ENCODE measurements at places on chromosomes 16 and 17. TPM values are rescaled to one million over a fixed set of nuclear protein-coding genes. Genes with fewer than 3 reads are reported as not detected.

DNA sequence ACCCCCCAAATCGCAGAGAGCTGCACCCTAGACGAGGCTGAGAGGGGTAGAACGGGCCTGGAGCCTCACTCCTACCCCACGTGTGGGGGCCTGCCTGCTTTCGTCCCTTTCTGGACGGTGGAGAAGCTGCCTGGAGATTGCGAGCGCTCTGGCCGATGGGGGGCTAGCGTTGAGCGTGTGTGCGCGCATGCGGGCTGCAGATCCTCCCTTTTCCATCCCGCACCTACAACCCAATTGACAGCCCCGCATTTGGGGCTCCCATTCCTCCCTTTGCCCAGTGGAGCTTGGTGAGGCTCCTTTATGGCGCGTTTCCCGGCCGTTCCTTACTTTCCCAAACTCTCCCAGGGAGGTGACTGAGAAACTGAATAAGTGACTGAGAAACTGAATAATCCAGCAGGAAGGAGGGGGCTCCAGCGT is 907 bp upstream of the ESRP2 start:
- DNase-seq = no peak

GRCh38 chr17:57009737-57010445 is 32.0 kb downstream of the SCPEP1 start:
- DNase-seq = no peak

DNA sequence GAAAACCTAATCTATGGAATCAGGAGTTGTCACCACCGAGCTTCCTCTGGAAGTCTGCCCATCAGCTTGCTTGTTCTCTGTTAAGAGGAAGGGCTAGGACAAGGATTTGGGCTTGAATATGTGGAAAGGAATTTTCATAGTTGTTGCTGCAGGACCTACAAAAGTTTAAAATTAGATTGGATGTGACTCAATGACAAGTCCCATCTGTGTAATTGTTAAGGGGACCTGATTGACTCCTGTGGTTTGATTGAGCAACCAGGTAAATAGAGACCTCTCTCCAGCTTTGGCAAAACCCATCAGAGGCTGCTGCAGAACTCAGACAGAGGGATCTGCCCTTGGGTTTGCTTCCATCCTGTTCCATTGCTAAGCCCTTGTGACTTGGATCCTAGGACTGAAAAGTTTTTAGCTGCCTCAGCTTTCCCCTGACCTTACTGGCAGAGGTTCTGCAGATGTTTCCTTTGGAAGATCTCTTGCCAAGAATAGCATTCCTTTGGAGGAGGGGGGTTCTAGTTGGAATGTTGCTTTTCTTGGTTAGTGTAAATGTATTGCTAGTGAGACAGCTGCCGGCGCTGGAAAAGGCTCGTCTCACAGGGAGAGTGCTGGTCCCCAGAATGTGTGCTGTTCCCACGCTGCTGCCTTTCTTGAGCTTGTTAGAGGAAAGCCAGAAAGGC is 50.0 kb downstream of the SF3B3 start:
- peak; percentile 79 for DNase-seq

- no peak for DNase-seq
Measured at GRCh38 chr17:43770957-43771356, 7.8 kb downstream of the DUSP3 start.

- peak; percentile 70 for DNase-seq
Measured at GRCh38 chr17:82213251-82214011, 789 bp upstream of the CCDC57 start.

DNA sequence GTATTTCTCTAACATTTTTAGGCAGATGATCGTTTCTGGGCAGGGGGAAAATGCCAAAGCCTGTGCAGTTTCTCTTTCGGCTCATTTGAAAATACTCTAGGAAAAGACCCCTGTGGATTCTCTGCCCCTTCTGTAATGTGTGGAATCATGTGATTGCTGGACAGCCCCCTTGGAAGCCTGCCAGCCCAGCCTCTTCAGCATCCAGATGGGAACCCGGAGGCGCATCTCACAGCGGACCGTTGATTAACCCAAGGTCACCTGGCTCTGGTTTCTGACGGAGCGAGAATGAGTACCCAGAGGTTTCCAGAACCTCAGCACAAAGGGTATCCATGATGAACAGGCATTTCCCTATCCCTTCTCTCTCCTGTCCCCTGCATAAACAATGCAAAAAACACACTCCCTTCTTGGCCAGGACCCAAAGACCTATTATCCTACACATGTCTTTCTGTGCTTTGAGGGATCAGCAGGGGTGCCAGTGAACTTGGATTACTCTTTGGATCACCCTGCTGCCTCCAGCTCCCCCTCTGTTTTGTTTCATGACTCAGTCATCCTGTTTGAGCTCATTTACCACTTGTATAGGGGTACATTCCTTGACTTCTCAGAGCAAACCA is 957.1 kb upstream of the RBFOX1 start:
- DNase-seq = no peak

SYNGR3 gene
- total RNA-seq = 0.62 TPM

GRCh38 chr16:24906901-24907300 is 61.1 kb downstream of the SLC5A11 start:
- no peak for DNase-seq

DNA sequence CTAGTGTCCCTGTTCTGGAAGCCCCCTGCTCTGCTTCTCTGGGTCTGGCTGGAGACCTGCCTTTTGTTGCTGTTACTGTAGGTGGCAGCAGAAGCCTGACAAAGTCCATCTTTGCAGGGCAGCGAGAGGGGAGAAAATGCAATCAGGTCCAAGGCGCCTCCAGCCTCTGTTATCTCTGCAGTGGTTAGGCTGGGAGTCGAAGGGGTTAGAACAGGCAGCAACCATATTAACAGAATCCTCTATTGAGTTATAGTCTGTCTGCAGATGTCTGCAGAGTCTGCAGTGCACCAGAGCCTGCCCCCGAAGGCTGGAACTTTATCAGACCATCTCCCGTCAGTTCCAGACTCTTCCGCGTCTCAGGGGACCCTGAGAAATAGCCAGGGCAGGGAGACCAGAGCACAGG is 404.9 kb upstream of the EEF2KMT start:
- no peak for DNase-seq

IFT20 gene
- 11.6 TPM for total RNA-seq

GRCh38 chr17:50947782-50948543 is 81.8 kb upstream of the TOB1 start:
- peak; percentile 82 for DNase-seq

DNA sequence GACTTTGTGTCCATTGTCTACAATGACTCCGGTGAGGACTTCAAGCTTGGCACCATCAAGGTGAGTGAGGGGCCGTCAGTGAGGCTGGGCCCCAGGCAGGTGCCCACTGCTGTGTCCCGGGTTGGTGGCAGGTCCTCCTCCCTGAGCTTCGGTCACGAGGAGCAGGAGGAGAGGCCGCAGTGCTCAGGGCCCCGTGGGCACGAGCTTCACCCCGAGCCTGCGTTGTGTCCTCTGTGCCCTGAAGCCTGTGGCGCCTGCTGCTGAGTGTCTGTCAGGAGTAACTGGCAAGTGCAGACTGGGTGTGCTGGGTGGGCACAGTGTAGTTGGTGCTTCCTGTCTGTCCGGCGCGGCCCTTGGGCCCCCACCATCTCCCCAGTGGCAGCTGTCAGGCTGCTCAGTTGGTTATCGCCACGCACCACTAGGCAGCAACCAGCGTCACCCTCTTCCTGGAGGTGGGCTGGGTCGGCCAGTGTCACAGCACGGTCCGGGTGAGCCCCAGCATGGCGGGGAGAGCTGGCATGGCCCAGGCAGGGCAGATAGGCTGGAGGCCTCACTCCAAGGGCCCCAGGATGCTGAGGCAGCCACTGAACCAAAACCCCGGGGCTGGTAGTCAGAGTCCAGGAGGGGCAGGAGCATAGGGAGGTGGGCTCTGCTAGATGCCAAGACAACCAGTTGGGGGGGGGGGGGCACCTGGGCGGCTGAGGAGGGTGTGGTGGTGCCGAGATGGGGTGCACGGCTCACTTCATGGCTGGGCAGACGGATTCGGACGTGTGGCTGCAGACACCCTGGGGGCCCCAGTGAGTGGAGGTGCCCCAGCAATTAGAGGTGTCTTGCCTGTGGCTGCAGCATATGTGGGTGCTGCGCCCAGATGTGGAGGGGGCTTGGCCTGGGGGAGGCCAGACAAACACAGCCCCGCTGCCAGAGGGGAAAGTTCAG is 39.3 kb downstream of the TSC2 start:
- DNase-seq = no peak

GRCh38 chr17:15364615-15365014 is 23.2 kb upstream of the TEKT3 start:
- DNase-seq = no peak

DNA sequence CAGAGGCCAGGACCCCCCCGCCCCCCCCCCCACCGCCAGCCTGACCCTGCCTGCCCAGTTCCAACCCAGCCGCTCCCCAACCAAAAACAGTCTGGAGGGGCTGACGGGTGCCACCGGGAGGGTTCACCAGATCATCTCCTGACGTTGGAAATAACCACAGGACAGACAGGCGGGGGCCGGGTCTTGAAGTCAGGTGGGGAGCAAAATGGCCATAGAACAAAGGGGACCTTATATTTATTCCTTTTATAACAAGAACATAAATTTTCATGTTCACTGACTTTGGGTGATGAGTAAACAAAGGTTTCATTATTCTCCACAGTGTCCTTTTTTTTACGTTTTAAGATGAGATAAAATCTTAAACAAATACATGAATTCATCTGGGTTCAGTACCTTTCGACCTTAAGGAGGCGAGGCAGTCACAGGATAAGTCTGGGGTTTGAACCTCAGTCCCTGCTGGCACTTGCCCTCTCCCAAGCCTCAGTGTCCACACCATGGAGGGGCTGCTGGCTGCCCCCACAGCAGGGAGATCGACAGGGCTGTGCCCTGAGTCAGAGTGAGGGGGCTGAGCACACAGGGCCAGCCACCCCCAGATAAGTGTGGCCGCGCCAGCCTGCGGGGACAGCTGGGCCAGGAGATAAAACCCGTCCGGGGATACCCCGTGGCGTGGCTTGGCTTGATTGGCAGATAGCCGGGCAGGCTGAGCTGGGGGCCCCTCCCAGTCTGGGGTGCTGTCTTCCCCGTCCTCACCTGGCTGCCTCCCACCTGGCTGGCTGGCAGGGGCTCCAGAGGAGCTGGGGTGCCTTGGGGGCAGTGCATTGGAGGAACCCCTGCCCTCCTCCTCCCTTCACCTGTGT is 15.0 kb downstream of the SLC7A5 start:
- DNase-seq = no peak

DNA sequence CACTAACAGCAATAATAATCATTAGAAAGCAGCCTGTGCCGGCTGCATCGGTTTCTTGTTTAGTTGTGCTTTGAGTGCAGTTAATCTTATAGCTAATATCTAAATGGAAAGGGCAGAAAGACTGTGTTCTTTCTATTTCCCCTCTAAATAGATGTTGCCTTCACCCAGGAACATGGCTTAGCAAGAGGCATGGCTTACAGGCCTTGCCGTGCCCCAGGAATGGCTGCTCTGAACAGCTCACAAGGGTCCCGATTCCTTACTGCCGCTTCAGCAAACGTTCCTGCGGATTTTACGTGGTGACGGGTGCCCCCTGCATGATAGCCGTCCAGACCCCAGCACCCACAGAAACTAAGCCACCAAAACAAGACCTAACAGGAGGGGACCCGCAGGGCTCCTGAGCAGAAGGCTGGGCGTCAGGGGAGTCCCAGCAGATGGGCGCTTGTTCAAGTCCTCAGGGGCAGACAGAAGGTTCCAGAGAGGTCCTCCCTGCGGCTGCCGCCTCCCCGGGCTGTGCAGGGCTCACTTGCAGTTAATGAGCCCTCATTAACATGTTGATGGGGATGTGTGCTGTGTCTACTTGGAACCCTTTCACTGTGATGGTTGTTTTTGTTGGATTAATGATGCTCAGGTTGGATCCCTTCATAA is 52.5 kb upstream of the ENPP7 start:
- DNase-seq = no peak

- DNase-seq = no peak
Measured at GRCh38 chr17:58092101-58092796, 9.0 kb downstream of the DYNLL2 start.

GRCh38 chr16:48081656-48082055 is 74.1 kb downstream of the ABCC12 start:
- DNase-seq = no peak

ASB16 gene
- total RNA-seq = 14.5 TPM

SDR42E2 gene
- not detected for total RNA-seq

DNA sequence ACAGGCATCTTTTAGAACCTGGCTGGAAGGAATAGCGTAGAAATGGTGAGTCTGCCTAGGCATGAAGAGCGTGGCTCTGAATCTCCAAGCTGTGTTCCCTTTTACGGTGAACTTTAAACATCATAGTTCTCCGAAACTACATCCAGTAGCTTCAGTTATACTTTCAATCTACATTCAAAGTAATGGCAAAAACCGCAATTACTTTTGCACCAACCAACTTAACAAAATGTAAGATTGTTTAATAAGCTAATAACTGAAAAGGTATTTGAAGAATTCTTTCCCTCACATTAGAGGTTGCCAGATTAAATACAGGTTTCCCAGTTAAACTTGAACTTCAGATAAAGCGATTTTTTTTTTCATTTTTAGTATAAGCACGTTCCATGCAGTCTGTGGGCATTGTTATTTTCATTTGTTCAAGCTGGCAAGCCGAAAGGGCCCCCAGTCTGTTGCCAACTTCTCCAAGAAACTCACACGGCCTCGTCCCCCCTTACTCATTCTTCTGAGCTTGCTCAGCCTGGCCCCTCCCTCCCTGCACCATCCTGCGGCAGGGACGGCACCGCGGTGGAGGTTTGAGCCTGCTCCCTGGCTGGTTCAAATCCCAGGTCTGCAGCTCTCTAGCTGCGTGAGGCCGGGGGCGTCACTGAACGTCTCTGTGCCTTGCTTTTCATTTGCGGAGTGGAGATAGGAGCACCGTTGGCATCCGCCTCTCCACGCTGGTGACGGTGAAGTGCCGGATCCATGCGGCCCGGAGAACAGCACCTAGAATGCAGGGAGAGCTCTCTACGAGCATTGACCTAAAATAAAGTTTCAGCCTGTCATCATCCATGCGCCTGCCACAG is 3.5 kb upstream of the MTHFSD start:
- no peak for DNase-seq

TBC1D3G gene
- total RNA-seq = not detected

C16orf54 gene
- total RNA-seq = 0.73 TPM

MYH1 gene
- total RNA-seq = not detected

DNA sequence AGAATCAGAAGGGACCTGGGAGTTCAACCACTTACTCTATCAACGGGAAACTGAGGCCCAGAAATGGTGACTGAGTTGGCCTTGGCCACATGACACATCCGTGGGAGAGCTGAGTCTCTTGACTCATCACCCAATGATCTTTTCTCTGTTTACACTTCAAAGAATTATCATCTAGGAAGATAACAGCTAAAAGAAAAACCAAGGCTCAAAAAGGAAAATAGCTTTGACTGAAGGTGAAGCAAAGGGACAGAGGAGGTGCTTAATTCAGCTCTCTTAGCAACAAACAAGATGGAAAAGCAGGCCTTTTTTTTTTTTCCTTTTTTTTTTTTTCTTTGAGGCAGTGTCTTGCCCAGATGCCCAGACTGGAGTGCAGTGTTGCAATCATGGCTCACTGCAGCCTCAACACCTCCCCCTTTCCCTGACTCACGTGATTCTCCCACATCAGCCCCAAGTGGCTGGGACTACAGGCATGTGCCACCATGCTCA is 16.7 kb downstream of the ERCC4 start:
- no peak for DNase-seq

TBC1D3I gene
- total RNA-seq = not detected

DNA sequence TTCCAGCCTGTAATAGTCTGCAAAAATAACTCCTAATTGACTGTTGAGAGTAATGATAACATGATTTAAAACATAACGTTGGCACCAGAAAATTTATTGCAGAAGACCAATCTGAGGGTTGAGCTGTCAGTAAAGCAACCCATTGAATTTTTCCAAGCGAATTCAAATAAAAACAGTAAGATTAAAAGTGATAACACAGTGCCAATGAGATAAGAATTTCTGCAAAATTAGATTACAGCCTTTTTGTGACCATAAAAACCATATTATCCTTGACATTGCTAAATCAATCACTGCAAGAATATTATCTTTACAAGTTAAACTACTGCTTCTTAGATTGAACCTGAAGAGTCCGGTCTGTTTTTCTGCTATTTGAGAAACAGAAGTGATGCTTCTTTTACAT is 341.4 kb downstream of the CDH11 start:
- DNase-seq = no peak

All from Right ventricle myocardium inferior (tissue), 1 donor.